Thymus (tissue), 14 donors: ENCODE measurements at places on chromosomes 3 and 15. TPM values are rescaled to one million over a fixed set of nuclear protein-coding genes. Genes with fewer than 3 reads are reported as not detected.

The AP3B2 gene
- polyA plus RNA-seq = 5.0 TPM

DNA sequence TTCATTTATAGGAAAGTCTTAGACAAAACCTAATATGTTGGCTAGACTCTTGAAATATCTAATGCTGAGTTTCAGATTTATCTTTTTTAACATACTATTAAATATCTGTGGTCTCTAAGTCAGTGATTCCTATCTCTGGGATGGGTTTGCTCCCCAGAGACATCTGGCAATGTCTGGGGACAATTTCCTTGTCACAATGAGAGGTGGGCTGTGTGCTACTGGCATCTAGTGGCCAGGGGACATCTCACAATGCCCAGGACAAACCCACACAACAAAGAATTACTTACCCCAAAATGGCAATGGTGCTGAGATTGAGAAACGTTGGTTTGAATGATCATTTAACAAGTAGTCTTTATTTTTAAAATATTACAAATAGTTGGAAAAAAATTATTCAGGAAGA lies 602.1 kb downstream of the MAGI1 start:
- no peak for DNase-seq
- H3K4me3 ChIP-seq = no peak overlapping the region
- no peaks in the 10 kb centered on the region for H3K36me3 ChIP-seq
- no peak overlapping the region for H3K27ac ChIP-seq
- H3K27me3 ChIP-seq = no peaks in the 10 kb centered on the region

The GRK7 gene
- polyA plus RNA-seq = 0.14 TPM

DNA sequence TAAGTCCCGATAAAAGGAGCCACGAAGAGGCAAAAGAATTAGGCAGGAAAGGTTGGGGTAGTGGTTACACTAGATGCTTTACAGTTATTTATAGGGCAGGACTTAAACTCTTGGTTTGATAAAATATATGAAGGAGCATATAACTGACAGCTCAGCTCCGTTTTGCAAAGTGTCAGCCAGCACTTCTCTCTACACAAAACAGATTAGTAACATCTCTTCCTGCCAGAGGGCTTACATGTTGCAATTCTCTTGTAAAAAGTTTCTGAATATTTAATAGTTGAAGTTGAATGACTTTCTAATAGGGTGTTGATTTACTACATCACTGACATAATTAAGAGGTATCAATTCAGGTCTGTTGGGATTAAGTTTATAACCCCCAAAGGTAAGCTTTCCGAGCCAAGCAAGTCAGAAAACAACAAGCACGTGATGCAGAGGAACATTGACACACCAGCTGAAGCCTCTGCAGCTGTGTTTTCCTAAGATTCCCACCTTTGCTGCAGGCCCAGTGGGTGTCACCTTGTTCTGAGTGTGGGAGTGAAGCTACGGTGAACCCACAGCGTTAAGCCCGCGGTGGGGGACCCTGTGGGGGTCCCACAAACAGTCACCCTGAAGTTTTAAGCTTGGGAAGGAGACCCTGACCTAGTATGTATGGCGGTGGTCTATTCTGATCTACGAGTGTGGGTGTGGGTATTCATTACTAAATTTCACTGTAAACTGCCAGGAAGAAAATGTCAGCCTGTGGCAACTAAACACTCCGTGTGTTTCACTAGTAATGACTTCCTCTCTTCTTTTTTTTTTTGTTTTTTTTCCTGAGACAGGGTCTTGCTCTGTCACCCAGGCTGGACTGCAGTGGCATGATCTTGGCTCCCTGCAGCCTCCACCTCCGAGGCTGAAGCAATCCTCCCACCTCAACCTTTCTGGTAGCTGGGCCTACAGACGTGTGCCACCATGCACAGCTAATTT lies 22.0 kb upstream of the ATP13A3 start:
- no peaks in the 10 kb centered on the region for H3K36me3 ChIP-seq
- no peak for DNase-seq
- no peak overlapping the region for H3K27ac ChIP-seq
- H3K4me3 ChIP-seq = no peak overlapping the region
- H3K4me1 ChIP-seq = no peaks in the 10 kb centered on the region
- H3K27me3 ChIP-seq = no peaks in the 10 kb centered on the region

GRCh38 chr3:18194431-18194830 lies 230.7 kb downstream of the SATB1 start:
- DNase-seq = no peak
- no peaks in the 10 kb centered on the region for H3K36me3 ChIP-seq
- no peak overlapping the region for H3K27ac ChIP-seq
- no peak overlapping the region for H3K4me3 ChIP-seq
- peaks cover 5% of the 10 kb centered on the region for H3K4me1 ChIP-seq
- no peaks in the 10 kb centered on the region for H3K27me3 ChIP-seq

The SERINC4 gene
- 0.52 TPM for polyA plus RNA-seq

- no peak overlapping the region for H3K27ac ChIP-seq
- no peak overlapping the region for H3K4me3 ChIP-seq
- H3K4me1 ChIP-seq = peaks cover 2% of the 10 kb centered on the region
- DNase-seq = no peak
These were observed 5.0 kb upstream of the PRRT3 start for GRCh38 chr3:9957214-9957613.

- H3K36me3 ChIP-seq = no peaks in the 10 kb centered on the region
- H3K4me1 ChIP-seq = peaks cover 3% of the 10 kb centered on the region
- no peaks in the 10 kb centered on the region for H3K27me3 ChIP-seq
- no peak overlapping the region for H3K27ac ChIP-seq
- DNase-seq = no peak
- no peak overlapping the region for H3K4me3 ChIP-seq
These were observed 222.3 kb downstream of the SLCO3A1 start for GRCh38 chr15:92075764-92076163.

The ZNF662 gene
- 5.5 TPM for polyA plus RNA-seq

DNA sequence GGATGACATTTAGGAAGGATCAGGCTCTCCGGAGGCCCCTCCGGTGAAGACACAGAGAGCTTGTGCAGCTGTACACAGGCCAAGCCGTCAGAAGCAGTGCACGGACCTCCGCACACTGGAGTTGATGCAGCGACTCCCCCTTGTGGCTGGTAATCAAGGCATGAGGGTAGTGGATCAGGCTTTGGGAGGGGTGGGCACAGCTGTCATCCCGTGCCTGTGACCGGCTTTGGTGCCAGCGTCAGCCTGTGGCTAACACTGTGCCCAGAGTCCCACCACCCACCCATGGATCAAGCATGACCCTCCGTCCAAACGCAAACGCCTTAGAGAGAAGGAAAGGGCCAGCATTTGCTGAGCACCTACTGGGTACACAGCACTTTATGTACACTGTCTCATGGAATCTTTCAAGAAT lies 8.2 kb upstream of the GRIP2 start:
- peak; percentile 9 for DNase-seq
- H3K27ac ChIP-seq = no peak overlapping the region
- no peaks in the 10 kb centered on the region for H3K36me3 ChIP-seq
- H3K4me3 ChIP-seq = no peak overlapping the region
- no peaks in the 10 kb centered on the region for H3K4me1 ChIP-seq

The HAUS2 gene
- polyA plus RNA-seq = 18.6 TPM

- peaks cover 25% of the 10 kb centered on the region for H3K4me1 ChIP-seq
- H3K27me3 ChIP-seq = no peaks in the 10 kb centered on the region
- H3K36me3 ChIP-seq = no peaks in the 10 kb centered on the region
- no peak for DNase-seq
These were observed 3.0 kb upstream of the TKT start for GRCh38 chr3:53258600-53259426.

DNA sequence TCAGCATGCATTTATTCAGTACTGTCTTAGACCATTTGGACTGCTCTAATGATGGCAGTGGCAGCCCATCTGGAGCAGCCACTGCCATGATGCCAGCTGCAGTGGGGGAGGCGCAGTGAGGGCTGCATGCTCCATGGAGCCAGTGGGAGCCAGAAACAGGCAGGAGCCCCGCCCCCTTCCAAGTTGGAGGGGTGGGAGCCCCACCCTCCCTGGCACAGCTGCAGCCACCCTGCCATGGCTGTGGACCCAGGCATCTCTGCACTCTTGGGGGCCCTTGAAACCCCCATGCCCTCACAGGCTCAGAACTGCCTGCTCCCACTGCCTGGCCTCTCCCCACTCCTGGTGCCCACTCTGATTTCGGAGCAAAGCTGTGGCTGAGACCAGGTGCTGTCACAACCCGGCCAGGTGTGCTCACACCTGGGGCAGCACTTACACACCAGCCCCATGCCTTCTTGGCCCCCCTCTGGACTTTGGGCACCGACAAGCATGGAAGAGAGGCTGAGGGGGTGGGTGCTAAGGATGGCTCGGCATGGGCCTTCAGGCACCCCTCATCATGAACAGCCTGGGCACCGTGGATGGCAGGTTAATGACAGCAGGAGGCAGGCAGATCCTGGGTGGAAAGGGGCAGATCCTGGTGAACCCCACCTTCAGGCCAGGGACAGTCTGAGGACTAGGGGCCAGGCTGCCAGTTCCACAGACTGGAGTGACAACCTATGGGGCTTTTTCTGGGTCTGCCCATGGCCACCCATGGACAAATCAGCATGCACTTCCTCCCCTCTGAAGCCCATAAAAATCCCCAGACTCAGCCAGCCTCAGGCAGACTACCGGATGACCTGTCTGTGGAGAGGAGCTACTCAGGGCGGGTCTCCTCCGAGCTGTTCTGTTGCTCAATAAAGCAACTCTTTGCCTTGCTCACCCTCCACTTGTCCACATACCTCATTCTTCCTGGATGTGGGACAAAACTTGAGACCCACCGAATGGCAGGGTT lies 18.3 kb downstream of the TBC1D21 start:
- H3K4me3 ChIP-seq = no peak overlapping the region
- H3K27ac ChIP-seq = no peak overlapping the region
- no peaks in the 10 kb centered on the region for H3K36me3 ChIP-seq
- H3K4me1 ChIP-seq = no peaks in the 10 kb centered on the region
- no peaks in the 10 kb centered on the region for H3K27me3 ChIP-seq

GRCh38 chr15:56832125-56832524 lies 86.3 kb upstream of the TCF12 start:
- no peak overlapping the region for H3K4me3 ChIP-seq
- no peak overlapping the region for H3K27ac ChIP-seq
- H3K27me3 ChIP-seq = no peaks in the 10 kb centered on the region
- no peak for DNase-seq
- no peaks in the 10 kb centered on the region for H3K36me3 ChIP-seq

GRCh38 chr15:45093013-45093412 lies 21.0 kb downstream of the DUOX2 start:
- H3K27me3 ChIP-seq = peaks cover 2% of the 10 kb centered on the region
- H3K27ac ChIP-seq = no peak overlapping the region
- no peaks in the 10 kb centered on the region for H3K36me3 ChIP-seq
- no peaks in the 10 kb centered on the region for H3K4me1 ChIP-seq
- DNase-seq = no peak

DNA sequence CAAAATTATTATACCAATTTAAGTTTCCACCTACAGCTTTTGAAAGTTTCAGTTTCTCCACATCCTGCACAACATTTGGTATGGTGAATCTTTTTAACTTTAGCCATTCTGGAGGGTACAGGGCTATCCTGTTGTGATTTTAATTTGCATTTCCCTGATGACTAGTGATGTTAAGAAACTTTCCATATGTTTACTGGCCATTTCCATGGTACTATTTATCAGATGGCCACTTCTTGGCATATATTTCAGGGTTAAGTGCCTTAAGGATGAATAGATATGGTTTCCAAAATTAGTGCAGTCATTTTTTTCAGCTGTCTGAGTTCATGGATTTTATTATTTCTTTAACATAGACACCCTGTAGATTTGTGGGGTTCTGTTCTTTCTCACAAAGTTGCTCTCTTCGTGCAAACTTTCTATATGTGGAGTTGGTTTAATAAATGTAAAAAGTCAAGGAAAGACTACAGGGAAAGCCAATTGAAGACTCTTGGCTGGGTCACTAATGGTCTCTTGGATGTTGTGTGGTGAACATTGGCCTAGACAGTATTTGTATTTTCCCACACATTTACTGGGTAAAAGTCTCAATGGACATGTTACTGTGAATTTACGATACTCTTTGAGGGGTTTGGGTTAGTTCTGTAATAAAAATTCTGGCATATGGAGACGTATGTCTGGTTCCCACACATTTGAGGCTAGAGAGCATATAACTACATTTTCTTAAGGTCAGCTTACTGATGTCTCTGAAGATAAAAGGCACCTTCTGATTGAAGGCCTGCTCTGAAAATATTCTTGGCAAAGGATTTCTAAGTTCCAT lies 147.5 kb upstream of the PDZRN3 start:
- H3K36me3 ChIP-seq = no peaks in the 10 kb centered on the region
- H3K4me3 ChIP-seq = no peak overlapping the region
- H3K27me3 ChIP-seq = no peaks in the 10 kb centered on the region
- DNase-seq = no peak
- no peaks in the 10 kb centered on the region for H3K4me1 ChIP-seq
- H3K27ac ChIP-seq = no peak overlapping the region

The AHSG gene
- polyA plus RNA-seq = 0.23 TPM

GRCh38 chr3:115161168-115161834 lies 14.2 kb upstream of the ZBTB20 start:
- H3K27ac ChIP-seq = no peak overlapping the region
- no peak overlapping the region for H3K4me3 ChIP-seq
- peaks cover 5% of the 10 kb centered on the region for H3K4me1 ChIP-seq
- no peak for DNase-seq

DNA sequence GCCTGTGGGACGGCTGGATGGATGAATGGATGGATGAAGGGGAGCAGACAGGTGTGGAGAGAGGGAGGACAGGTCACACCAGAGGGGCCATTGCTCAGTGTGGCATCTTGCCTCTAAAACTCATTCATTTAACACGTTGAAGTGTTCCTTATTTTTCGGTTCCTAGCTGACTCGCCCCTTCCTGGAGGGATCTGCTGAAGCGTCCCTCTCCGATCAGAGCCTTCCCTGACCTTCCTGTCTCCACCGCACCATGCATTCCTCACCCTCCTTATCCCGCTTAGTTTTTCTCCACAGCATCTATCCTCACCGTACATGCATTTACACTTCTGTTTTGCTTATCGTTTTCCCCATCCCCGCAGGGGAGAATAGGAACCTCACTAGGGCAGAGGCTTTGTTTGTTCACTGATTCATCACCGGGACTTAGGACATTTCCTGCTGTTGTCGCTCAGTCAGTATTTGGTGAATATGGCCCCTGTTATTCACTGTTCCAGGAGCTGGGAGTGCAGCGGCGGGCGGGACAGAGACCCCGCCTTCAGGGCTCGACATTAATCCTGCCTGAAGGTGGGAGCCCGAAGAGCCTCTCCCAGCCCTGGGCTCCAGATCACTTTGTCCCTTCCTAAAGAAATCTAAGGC lies 32.0 kb downstream of the FOXL2 start:
- no peaks in the 10 kb centered on the region for H3K4me1 ChIP-seq
- H3K36me3 ChIP-seq = no peaks in the 10 kb centered on the region
- peaks cover 11% of the 10 kb centered on the region for H3K27me3 ChIP-seq
- H3K27ac ChIP-seq = peak overlapping the region; percentile 30
- H3K4me3 ChIP-seq = peak overlapping the region; percentile 79
- no peak for DNase-seq

GRCh38 chr3:117096549-117096948 lies 387.0 kb downstream of the TUSC7 start:
- no peak overlapping the region for H3K4me3 ChIP-seq
- H3K36me3 ChIP-seq = no peaks in the 10 kb centered on the region
- no peak overlapping the region for H3K27ac ChIP-seq
- H3K27me3 ChIP-seq = no peaks in the 10 kb centered on the region
- no peaks in the 10 kb centered on the region for H3K4me1 ChIP-seq

The FOXL2 gene
- 0.18 TPM for polyA plus RNA-seq

The LYZL4 gene
- 0.46 TPM for polyA plus RNA-seq
